ENCODE measurements at places on chromosomes 7 and 10.

GRCh38 chr10:124899151-124899550, 42.8 kb upstream of the ZRANB1 start:
- no peak for DNase-seq

- DNase-seq: no peak
These were observed 37.3 kb downstream of the FBH1 start for GRCh38 chr10:5927306-5927705.

DNA sequence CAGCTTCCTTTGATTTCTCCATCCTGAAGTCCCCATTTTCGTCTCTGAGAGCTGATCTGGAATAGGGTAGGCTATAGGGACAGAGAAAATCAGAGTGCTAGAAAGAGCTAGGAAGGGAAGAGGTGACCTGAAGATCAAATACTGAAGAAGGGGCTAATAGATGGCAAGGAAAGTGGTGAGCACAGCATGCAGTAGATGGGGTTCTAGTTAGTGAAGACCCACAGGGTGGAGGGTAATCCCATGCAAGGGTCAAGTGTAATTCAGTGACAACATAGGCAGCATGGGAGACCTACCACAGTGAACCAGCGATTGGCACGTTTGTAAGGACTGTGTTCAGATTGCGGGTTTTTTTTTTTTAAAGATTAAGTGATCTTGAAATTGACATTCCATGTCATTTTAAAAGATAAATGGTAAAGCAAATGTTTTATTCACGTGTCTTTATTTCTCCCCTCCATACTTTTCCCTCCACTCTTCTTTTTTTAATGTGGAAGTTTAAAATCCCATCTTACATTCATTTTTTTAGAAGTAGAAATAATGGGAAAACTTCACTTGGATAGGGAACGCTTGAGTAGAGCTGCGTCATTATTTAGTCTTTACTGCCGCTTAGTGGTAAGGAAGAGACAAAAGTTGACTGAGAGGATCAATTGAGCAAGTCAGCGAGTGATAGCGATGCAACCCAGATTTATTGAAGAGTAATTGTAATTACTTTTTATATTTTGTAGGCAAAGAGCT, 21.0 kb upstream of the ABI1 start:
- no peak for DNase-seq

DNA sequence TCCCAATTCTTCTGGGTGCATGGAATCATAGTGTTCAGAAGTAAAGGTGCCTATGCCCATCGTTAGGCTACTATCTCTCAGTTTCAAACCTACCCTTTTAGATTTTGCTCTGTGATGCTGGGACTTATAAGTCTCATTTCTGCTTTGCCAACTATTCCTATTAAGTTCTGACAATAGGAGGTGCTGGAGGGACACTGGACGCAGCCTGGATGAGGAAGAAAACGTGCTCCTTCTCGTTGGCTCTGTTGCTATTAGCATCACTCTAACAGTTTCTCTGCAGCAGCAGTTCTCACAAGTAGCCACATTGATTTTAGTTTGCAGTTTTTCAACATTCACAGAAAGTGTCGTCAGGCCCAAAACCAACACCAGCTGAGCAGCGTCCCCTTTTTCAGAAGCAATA, 72.4 kb downstream of the ABCC2 start:
- DNase-seq: no peak

- no peak for DNase-seq
These were observed 687.3 kb downstream of the KCNMA1 start for GRCh38 chr10:76950354-76950753.

DNA sequence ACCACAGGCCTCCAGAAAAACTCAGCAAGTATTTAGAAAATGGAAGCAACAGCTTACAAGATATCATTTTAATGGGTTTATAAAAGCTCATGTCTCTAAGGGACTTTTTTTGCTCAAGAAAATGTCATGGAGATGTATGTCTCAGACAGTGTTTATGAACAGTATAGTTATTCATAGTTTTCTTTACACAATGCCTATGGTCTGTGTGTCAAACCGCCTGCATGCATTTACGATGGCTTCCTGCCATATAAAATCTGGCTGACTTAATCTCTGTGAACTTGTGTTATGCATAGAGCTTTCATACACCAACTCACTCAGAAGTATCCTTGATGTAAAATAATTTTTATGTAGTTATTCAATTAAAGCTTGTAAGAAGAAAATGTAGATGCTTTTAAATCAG, 1314.2 kb upstream of the LRRTM3 start:
- DNase-seq: no peak

DNA sequence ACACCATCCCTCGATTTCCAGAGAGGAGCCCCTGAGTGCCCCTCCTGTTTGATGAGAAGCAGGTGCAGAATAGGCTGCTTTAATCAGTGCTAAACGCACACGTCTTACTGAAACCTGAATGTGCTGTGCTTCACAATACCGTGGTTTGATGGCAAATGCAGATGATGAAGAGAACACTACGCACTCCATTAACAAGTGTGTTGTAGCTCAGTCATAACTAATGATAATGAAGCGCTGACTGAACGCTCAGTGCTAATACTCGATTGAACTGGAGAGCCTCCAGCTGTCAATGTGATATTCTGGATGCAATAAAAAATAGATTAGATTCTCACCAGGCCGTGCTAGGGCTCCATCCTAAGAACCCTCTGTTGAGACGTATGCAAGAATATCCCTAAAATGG, 279.7 kb upstream of the PLPP4 start:
- DNase-seq: no peak

GRCh38 chr7:16982640-16983350, 101.0 kb upstream of the AGR3 start:
- DNase-seq: no peak

DNA sequence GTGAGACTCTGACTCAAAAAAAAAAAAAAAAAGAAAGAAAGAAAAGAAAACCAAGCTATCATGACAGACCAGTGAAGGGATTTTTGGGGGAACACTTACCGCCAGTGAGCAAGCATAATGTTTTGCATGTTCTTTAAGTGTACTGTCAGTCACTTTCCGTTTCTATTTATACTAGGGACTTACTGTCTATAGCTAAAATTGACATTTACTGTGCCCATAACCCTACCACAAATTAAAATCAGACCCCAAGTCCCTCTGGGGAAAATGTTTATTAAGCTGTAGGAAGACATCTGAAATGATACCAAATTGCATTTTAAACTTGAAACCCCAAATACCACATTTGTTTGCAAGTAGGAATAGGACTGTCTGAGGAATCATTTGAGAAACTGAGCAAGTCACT, 252.8 kb downstream of the TRIL start:
- no peak for DNase-seq

- DNase-seq: no peak
These were observed 47.8 kb downstream of the SLC35G1 start for GRCh38 chr10:93941606-93942005.

- peak; percentile 90 for DNase-seq
These were observed 13.1 kb upstream of the CAMK2G start for GRCh38 chr10:73887294-73888039.

GRCh38 chr7:25105911-25106310, 19.1 kb downstream of the CYCS start:
- no peak for DNase-seq

- DNase-seq: no peak
These were observed 85.4 kb downstream of the ICA1 start for GRCh38 chr7:8176370-8177081.

- no peak for DNase-seq
These were observed 97.8 kb upstream of the PPP2R2D start for GRCh38 chr10:131802996-131803395.

GRCh38 chr7:107641676-107642075, 19.0 kb upstream of the SLC26A4 start:
- no peak for DNase-seq

- DNase-seq: peak; percentile 84
These were observed 75.1 kb downstream of the DNAH11 start for GRCh38 chr7:21617916-21618390.

GRCh38 chr7:41339913-41340676, 362.8 kb downstream of the INHBA start:
- DNase-seq: no peak

DNA sequence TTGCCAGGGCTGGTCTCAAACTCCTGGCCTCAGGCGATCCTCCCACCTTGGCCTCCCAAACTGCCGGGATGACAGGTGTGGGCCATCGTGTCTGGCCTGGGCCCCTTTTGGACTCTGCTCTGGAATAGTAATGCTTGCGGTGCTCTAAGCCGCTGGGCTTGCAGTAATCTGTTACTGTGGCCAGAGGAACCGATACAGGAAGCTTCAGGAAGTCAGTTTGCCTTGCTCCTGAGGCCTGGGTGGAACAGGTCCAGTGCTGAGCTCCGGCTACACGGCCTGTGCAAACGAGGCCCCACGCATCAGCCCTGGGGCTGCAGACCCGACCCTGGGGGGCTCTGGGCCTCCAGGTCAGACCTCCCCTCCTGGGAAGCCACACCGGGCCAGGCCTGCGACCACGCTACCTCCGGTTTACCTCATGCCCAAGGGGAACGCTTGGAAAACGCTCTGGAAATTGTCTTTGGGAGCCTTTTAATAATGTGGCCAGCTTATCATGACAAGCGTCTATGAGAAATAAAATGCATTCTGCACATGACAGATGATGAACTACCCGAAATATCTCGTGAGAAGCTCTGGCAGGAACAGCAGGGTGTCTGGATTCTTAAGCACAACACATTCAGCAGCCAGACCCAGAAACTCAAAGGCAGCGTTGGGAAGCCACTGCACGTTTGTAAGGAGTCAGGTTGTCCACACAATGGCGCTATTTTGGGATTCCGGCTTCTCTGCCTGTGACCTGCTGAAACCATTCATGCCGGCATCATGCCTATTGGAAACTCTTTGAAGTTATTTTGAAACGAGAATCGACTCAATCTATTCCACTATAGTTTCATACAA, 10.1 kb upstream of the ADAP1 start:
- DNase-seq: peak; percentile 80

DNA sequence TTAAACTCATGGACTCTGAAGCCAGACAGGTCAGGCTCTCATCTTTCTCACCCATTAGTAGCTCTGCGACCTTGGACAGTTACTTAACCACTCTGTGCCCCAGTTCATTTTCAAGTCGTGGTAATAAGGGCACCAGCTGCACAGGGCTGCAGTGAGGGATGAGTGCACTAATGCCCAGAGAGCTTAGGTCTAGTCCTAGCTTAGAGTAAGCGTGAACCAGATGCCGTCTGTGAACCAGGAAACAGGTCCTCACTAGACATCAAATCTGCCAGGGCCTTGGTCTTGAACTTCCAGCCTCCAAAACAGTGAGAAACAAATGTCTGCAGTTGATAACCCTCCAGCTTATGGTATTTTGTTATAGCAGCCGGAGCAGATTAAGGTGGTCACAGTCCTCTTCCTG, 222.4 kb upstream of the PFKP start:
- DNase-seq: no peak
